ENCODE measurements at places on chromosomes 5 and 9.

DNA sequence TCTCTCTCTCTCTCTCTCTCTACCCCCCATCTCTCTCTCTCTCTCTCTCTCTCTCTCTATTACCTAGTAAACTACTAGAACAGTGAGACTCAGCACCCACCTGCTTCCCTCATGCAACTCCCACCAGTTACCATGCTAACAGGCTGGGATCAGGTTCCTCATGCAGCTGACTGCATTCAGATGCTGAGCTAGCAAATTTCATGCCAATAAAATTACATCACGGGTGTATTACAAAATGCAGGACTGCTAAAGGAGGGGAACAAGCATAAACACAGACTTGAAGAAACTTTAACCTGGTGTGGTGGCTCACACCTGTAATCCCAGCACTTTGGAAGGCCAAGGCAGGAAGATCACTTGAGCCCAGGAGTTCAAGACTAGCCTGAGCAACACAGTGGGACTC, 76.0 kb downstream of the CEMIP2 start:
- no peak for DNase-seq

GRCh38 chr5:167587772-167588437, 703.5 kb upstream of the WWC1 start:
- no peak for DNase-seq

DNA sequence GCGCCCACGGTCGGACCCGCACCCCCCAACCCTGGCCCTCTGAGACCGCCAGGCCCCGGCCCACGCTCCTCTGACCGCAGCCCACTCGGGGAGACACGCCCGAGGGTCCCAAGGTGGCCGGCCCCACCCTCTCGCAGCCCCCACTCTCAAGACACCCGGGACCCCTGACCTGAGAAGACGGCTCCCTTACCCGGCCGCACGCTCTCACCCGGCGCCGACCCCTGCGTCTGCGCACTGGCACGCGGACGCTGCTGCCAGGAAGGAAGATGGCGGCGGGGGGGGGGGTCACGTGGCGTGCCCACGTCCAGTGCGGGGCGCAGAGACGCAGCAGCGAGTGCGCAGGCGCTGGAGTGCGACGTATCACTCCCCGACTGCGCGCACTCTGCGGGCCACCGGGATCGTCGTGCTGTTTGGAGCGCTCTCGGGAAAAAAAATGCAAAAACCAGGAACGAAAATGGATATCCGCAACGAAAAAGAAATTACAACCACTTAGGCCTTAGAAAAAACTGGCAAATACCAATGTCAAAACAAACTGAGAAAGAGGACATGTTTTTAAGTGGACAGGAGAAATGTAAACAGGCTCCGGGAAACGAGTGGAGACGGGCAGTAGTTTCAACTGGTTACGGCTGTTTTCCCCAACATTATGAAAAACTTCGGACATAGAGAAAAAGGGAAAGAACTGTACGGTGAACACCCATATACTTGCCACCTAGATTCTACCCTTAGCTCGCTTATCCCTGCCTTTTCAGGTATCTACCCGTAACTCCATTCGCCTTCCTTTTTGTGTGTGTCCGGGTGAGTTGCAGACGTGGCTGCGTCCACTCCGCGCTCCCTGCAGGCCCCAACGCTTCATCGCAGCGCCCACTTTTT, at the start of gene MRPL36:
MRPL36 (minus strand) TSS at position 236 of the 870 bp plus-strand sequence. CDS start 902 bp downstream, outside the sequence.
- DNase-seq, result peak; percentile 96

DNA sequence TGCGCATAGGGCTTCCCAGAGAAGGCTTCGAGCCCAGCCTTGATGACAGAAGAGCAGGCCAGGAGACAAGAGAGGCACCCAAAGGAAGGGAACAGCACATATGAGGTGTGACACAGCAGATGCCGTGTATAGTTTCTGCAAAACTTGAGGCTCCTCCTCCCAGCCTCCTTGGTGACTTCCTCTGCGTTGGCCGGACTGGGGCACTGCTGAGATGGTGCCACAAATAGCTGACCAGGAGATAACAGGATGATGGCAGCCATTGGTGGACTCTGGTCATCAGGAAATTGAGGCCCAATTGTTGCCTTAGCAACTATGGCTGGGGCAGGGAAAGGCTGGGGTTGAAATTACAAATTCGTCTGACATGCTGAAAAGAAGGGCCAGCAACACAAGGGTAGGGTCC, 4.8 kb upstream of the ZNF79 start:
- DNase-seq, result no peak

DNA sequence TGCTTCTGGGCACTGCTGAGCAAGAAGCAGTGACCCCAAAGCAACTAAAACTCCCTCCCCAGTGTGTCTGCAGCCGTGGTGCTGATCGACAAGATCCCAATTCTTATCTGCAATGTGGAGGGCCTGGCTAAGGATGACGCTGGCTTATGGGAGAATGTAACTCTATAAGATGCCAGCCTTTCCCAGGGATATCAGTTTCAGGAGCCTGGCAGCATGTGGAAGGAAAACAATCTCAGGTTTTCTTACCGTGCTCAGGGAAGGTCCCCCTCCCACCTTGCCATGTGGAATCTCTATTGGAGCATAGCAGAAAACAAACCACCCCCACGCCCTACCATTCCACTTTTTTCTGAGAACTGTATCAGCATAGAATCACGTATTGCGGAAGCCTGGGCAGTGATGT, 87.7 kb upstream of the PTPN3 start:
- DNase-seq, result no peak

DNA sequence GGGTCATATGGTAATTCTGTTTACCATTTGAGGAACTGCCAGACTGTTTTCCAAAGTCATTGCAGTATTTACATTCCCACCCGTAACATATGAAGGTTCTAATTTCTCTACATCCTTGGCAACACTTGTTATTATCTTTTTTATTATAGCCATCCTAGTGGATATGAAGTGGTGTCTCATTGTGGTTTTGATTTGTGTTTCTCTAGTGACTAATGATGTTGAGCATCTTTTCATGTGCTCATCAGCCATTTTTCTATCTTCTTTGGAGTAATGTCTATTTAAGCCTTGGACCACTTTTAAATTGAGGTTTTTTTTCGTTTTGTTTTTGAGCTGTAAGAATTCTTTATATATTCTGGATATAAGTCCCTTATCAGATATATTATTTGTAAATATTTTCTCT, 132.8 kb upstream of the RUSC2 start:
- DNase-seq, result no peak

DNA sequence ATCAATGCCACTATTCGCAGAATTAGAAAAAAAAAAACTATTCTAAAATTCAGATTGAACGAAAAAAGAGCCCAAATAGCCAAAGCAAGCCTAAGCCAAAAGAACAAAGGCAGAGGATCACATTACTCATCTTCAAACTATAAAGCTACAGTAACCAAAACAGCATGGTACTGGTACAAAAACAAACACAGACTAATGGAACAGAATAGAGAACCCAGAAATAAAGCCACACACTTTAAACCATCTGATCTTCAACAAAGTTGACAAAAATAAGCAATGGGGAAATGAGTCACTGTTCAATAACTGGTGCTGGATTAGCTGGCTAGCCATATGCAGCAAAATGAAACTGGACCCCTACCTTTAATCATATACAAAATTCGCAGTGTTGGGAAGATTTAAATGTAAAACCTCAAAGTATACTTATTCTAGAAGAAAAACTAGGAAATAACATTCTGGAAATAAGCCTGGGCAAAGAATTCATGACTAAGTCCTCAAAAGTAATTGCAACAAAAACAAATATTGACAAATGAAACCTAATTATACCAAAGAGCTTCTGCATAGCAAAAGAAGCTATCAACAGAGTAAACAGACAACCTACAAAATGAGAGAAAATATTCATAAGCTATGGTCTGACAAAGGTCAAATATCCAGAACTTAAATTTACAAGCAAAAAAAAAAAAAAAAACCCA, 153.7 kb downstream of the NDUFS4 start:
- DNase-seq, result no peak

DNA sequence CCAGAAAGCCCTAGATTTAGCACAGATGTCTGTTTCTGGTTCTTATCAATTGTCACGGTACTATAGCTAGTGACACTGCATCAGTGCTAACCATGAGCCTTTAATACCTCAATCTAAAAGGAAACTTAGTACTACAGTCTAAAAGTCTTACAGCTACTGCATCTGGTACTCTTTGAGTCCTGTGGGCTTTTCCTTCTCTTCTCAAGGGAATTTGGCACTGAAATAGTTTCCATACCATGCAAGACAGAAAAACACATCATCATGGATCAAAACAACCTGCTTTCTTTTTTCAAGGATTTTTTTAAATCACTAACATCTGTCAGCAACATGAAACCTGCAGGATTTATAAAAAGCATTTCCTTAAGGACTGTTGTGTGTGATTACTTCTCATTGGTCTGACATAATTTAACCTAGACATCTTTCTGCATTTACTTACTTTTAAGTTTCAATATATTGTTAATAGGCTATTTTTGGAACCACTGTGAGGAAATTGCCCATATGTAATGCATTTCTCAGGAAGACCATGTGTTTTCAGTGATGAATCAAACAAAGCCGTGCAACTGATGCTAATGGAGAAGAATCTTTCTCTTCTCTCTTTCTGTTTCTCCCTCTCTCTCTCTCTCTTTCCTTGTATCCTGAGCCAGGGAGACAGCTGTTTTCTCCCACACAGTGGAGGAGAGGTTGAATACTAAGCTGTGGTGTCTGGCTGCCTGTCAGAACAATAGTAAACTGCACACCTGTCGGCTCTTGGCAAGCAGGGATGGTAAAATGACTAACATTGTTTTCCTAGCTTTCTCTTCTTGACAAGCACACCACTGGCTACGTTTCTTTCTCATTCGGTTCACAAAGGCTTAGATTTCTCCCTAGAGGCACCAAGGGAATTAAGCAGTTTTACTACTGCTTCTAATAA, 273.4 kb downstream of the CSNK1G3 start:
- no peak for DNase-seq

DNA sequence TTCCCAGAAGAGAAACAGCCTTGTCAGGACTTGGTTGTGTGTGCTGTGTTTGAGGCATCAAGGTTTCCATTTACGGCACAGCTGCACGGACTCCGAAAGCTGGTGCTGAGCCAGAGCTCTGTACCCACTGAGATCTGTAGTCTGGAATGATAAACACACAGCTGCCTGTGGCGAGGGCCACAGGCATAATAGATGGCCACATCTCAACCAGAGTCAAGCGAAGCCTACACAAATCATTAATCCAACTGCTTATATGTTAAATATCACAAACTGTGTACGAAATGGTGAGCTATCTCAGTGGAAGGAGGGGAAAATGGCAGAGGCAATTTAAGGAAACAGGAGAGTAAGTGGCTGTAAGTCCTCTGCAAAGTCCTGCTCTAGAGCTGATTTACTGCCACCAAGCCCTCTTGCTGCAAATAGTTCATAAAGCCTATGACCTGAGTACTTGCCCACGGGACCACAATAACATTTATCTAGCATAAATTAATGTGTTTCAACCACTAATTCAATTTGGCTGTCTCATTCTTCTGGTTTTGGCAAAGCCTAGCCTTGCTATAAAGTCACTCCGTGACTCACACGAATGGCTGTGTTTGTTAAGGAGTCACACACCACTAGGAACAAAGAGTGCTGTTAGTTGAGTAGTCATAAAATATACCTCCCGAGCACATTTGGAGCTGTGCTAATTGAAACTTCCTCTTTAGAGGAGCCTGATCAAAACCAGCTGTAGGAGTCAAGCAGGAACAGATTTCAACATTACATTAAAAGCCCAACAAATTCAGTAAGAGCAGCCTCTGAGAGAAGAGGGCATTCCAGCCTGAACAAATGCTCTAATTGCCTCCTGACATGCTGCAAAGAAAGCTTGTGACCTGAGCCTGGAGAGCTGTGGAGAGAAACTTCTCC, 738.6 kb upstream of the ZNF608 start:
- no peak for DNase-seq

- no peak for DNase-seq
Measured at GRCh38 chr9:135802876-135803419, 101.0 kb downstream of the KCNT1 start.

DNA sequence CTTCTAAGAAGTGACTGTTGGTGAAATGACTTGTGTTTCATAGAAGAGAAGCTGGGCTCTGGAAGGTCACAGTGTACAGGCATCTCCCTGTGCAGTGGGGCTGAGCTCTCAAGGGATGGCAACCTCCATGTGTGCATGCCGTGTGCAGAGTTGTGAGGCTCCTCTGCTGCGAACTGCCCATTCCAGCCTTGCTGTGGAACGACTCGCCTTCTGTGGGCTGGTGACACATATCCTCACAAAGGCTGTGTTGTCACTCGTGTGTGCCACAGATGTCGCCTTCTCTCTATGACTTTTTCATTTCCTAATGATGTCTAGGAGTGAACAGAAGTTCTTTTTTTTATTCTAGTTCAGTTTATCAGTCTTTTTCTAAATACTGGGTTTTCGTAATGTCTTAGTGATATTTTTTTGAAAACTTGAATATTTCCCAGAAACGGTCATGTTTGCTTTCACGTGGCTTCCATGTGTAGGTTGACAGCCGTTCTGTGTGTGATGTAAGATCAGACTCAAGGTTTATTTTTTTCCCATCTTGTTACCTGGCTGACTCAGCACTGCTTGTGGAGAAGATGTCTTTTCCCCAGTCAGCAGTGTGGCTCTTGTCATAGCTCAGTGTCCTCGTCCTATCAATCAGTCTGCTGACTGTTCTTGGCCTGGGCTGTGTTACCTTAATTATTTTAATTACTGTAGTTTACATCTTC, 57.3 kb upstream of the CACNA1B start:
- DNase-seq, result no peak

- peak; percentile 41 for DNase-seq
Measured at GRCh38 chr9:126722922-126723806, 81.7 kb upstream of the ZBTB43 start.

- no peak for DNase-seq
Measured at GRCh38 chr9:123027517-123027916, 6.0 kb upstream of the GPR21 start.

DNA sequence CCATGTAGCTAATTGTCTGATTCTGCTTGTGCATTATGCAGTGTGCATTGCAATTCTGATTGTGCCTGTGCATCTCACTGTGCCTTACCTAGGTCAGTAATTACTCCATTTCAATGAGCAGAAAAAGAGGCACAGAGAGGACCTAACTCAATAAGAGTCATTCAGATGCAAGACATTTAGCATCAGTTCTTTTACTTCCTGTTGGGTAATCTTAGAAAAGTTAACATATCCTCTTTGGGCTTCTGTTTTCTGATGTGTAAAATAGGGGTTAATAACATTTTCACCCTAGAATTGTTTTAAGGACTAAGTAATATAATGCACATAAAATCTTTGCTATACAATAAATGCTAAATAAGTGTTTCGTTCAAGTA, 7.0 kb upstream of the DCTN4 start:
- no peak for DNase-seq

GRCh38 chr5:112283943-112284929, 134.8 kb downstream of the EPB41L4A start:
- DNase-seq, result no peak

Data from MM.1S (cell line).